ENCODE measurements at places on chromosomes 1 and 21.

- DNase-seq: no peak
Measured at GRCh38 chr1:215583185-215583749, 16.2 kb downstream of the KCTD3 start.

DNA sequence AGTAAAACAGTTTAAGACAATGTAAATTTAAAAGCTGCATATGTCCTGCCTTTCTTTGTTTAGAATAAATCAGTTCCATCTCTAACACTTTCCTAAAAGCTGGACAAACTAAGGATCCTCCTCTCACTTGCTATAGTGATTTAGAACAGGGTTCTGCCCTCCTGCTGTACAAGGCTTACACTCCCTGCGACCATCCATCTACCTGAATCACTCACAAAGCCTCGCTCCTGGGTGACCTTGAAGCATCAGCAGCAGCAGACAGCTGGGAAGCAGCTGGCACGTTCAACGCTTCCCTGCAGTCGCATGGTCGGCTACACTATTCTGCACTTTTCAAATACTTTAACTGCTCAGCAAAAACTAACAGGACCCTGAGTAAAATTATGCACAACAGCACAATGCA, 128.0 kb downstream of the NTPCR start:
- DNase-seq: no peak

GRCh38 chr1:111195002-111195684, 5.3 kb downstream of the DENND2D start:
- no peak for DNase-seq

DNA sequence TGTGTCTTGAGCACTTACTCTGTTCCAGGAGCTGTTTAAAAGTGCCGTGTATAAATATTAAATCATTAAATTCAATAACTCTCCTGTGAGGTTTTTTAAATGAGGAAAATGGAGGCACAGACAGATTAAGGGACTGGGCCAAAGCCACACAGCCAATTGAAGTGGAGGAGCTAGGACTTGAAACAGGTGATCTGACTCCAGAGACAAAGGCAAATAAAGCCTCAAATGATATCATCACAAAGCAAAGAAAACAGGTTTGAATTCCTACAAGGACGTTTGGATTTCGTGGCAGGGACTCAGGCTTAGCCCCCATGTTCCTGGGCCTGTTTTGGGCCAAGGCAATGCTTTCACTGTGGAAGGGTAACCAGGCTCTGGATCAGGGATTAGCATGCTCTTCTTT, 45.2 kb upstream of the DMBX1 start:
- DNase-seq: no peak

- DNase-seq: no peak
Measured at GRCh38 chr1:19040010-19040680, 83.7 kb upstream of the IFFO2 start.

DNA sequence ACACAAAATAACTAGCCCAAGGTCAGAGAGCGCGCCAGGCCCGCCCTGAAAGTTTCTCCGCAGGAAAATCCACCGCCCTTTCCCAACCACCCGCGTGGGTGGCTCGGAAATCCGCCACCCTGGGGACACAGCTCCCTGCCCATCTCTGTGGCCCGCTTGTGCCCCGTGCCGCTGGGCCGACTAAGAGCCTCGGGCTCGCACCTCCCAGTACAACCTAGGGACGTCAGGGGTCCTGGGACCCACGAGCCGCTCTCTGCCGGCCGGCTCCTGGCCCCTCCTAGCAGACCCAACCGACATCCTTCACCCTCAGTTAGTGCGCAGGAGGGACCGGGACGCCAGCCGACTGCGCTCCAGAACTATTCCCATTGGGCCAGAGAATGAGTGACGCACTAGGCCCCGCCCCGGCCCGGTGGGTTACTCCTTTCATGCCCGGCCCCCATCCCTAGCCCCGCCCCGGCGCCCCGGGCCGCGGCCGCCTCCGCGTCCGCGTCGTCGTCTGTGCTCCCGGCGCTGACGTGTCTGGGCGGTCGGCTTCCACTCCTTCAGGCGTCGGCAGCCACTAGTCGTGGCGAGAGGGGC, 396 bp upstream of the UAP1 start:
- peak; percentile 99 for DNase-seq
